ENCODE measurements at places on chromosomes 1 and 21. TPM values are rescaled to one million over a fixed set of nuclear protein-coding genes. Genes with fewer than 3 reads are reported as not detected.

- H3K4me3 ChIP-seq = no peak overlapping the region
- peaks cover 3% of the 10 kb centered on the region for H3K36me3 ChIP-seq
- H3K4me1 ChIP-seq = peaks cover 9% of the 10 kb centered on the region
- H3K27me3 ChIP-seq = peaks cover 27% of the 10 kb centered on the region
Measured at GRCh38 chr1:160085686-160086455, 4.5 kb downstream of the KCNJ9 start.

DNA sequence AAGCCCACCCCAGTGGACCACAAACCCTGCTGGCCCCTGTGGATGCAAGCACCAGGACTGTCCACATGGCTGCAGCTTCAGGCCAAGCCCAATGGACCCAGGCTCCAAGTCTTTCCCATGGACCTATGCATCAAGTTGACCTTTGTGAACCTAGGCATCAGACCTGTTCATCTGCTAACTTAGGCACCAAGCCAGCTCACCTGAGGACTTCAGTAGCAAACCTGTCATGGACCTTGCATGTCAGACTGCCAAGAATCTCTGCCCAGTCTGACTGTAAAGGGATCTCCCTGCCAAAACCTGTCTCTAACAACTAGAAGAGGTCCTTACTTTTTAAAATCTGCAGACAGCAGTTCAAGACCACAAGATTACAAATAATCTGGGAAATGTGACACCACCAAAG, 37.8 kb downstream of the FMO3 start:
- H3K36me3 ChIP-seq = no peaks in the 10 kb centered on the region
- H3K4me3 ChIP-seq = no peak overlapping the region
- H3K27ac ChIP-seq = no peak overlapping the region
- DNase-seq = no peak

GRCh38 chr1:31111290-31111951, 45.9 kb upstream of the PUM1 start:
- DNase-seq = no peak
- peaks cover 15% of the 10 kb centered on the region for H3K27me3 ChIP-seq
- no peaks in the 10 kb centered on the region for H3K4me1 ChIP-seq

DNA sequence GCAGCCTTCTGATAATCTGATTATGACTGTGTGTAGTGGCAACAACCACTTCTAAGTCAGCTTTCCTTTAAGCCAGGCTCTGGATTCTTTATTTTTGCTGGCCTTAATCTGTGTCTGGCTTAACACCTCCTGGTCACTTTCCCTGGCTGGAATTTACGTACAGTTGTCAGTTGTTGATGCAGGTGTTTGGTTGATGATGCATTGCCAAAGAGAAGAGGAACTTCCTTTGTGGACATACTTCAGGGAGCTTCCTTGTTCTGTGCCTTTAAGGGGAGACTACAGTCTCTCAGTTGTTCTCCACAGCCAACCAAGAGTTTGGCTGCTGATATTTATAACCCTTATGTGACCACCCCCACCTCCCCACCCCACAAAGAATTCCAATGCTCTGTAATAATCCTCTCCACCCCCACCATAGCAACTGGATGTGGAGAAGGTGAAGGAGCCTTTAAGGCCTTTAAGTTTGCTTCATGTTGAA, 96.0 kb upstream of the BMP8A start:
- peaks cover 80% of the 10 kb centered on the region for H3K4me1 ChIP-seq
- H3K36me3 ChIP-seq = peaks cover 53% of the 10 kb centered on the region
- no peak overlapping the region for H3K4me3 ChIP-seq
- no peaks in the 10 kb centered on the region for H3K27me3 ChIP-seq
- H3K27ac ChIP-seq = no peak overlapping the region
- no peak for DNase-seq

GRCh38 chr1:177884479-177885021, 85.3 kb downstream of the SEC16B start:
- H3K4me3 ChIP-seq = no peak overlapping the region
- H3K36me3 ChIP-seq = no peaks in the 10 kb centered on the region
- H3K27ac ChIP-seq = no peak overlapping the region
- no peak for DNase-seq
- no peaks in the 10 kb centered on the region for H3K27me3 ChIP-seq

GRCh38 chr1:28229996-28230395, 2.8 kb downstream of the DNAJC8 start:
- no peak overlapping the region for H3K27ac ChIP-seq
- H3K36me3 ChIP-seq = peaks cover 28% of the 10 kb centered on the region
- H3K27me3 ChIP-seq = no peaks in the 10 kb centered on the region
- no peak for DNase-seq
- no peak overlapping the region for H3K4me3 ChIP-seq
- peaks cover 26% of the 10 kb centered on the region for H3K4me1 ChIP-seq

DNA sequence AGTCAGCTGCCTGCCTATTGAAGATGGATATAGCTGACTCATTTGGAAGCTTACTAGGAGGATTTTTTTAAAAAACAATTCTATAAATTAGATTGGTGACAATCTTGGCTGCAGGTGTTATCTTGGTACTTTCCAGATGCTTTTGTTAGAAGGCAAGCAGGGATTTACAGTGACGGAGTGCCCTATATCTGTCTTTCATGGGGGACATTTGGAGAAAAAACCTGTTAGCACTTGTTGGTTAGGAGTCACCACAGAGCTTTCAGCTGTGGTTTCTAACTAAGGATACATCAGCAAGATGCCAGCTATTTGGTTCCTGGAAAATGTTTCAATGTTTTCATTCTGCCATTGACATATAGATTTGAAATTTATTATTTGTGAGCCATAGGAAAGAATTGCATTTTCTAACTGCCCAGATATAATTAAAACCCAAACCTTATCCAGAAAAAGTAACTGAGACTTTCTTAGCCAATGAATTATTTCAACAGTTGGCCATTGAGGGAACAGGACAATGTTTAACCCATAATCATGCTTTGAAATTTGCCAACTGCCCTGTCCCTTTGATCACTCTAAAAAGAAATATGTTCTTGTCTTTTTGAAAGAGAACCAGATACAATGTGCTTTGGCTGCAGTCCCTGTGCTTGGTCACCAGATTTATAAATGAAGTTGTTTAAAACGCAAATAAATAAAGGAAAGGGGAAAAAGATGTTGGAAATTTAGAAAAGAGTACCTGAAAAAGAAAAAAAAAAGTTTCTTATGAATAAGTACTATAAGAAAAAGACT, 761.0 kb upstream of the CXADR start:
- H3K27me3 ChIP-seq = no peaks in the 10 kb centered on the region
- no peak overlapping the region for H3K4me3 ChIP-seq
- DNase-seq = no peak
- no peaks in the 10 kb centered on the region for H3K36me3 ChIP-seq
- no peaks in the 10 kb centered on the region for H3K4me1 ChIP-seq
- no peak overlapping the region for H3K27ac ChIP-seq

- H3K36me3 ChIP-seq = peaks cover 4% of the 10 kb centered on the region
- H3K4me3 ChIP-seq = no peak overlapping the region
- H3K27me3 ChIP-seq = peaks cover 3% of the 10 kb centered on the region
- DNase-seq = no peak
- peaks cover 45% of the 10 kb centered on the region for H3K4me1 ChIP-seq
- no peak overlapping the region for H3K27ac ChIP-seq
Measured at GRCh38 chr1:181084606-181084969, 3.9 kb upstream of the IER5 start.

GRCh38 chr1:6870086-6870485, 84.8 kb downstream of the CAMTA1 start:
- no peaks in the 10 kb centered on the region for H3K27me3 ChIP-seq
- H3K36me3 ChIP-seq = peaks cover 6% of the 10 kb centered on the region
- H3K27ac ChIP-seq = no peak overlapping the region
- no peak for DNase-seq
- H3K4me3 ChIP-seq = no peak overlapping the region

- H3K4me3 ChIP-seq = no peak overlapping the region
- H3K4me1 ChIP-seq = peaks cover 4% of the 10 kb centered on the region
Measured at GRCh38 chr1:181425566-181425965, 57.8 kb upstream of the CACNA1E start.

DNA sequence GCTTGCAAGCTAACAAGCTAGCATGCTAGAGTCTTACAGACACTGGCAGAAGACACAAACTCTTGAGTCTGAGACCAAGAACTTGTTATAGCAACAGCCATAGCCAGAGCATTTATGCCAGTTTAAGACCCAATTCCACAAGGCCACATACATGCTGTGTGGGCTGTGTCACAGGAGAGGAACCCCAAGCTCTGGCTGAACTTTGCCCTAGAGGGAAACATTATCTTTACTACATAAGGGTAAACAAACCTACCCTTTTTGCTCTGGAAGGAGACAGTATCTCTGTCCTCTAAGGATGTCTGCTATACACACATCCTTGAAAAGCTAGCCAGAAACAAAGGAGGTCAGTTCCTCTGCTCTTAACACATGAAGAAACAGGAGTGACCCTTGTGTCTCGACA, 70.3 kb downstream of the HSF2BP start:
- no peaks in the 10 kb centered on the region for H3K36me3 ChIP-seq
- H3K27ac ChIP-seq = no peak overlapping the region
- peaks cover 22% of the 10 kb centered on the region for H3K27me3 ChIP-seq
- no peak overlapping the region for H3K4me3 ChIP-seq

- no peaks in the 10 kb centered on the region for H3K36me3 ChIP-seq
- H3K27me3 ChIP-seq = no peaks in the 10 kb centered on the region
- no peak overlapping the region for H3K27ac ChIP-seq
- DNase-seq = no peak
- peaks cover 4% of the 10 kb centered on the region for H3K4me1 ChIP-seq
Measured at GRCh38 chr1:29282135-29282923, 46.0 kb downstream of the PTPRU start.

DNA sequence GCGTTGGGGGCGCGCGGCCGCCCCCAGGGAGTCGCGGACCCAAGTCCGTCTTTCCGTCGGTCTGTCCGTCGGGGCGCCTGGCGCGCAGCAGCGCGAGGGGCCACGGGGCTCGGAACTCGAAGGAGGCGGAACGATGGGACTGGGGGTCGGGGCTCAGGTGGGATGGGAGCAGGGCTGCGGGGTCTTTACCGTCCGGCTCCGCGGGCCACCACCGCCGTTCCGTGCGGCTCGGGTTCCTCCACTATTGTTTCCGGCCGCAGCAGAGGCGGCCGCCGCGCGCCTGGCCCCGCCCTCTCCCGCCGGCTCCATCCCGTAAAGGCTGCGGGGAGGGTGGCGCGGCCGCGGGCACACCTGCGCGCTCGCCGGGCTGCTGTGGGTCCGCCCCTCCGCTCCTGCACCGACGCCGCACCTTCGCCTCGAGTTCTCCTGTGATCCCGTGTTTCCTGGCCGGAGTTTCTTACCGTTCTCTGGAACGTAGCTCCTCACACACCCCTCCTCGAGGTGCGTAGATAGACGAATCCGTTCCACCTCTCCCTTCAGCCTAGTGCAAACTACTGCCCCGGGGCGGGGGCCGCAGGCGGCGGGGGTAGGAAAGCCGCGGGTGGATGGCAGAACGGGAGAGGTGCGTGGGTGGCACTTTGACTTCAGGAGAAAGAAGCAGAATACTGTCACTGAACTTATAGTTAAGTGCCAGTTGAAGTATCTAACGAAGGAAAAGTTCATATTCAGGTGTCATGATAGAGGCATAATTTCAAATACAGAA, at the start of gene C21orf91:
Gene C21orf91, minus strand, starts transcription at position 243 of the 763 bp plus-strand sequence. CDS start 1,038 bp downstream, outside the sequence.
- H3K4me3 ChIP-seq = peak within 1 kb of the TSS; percentile 88
- DNase-seq = peak; percentile 92
- H3K36me3 ChIP-seq = peaks cover 38% of the 10 kb centered on the region
- H3K4me1 ChIP-seq = peaks cover 44% of the 10 kb centered on the region
- H3K27me3 ChIP-seq = no peaks in the 10 kb centered on the region

- H3K4me3 ChIP-seq = no peak overlapping the region
- no peaks in the 10 kb centered on the region for H3K36me3 ChIP-seq
- no peak overlapping the region for H3K27ac ChIP-seq
- peaks cover 11% of the 10 kb centered on the region for H3K27me3 ChIP-seq
- peaks cover 7% of the 10 kb centered on the region for H3K4me1 ChIP-seq
Measured at GRCh38 chr1:181324797-181325616, 158.3 kb upstream of the CACNA1E start.

DNA sequence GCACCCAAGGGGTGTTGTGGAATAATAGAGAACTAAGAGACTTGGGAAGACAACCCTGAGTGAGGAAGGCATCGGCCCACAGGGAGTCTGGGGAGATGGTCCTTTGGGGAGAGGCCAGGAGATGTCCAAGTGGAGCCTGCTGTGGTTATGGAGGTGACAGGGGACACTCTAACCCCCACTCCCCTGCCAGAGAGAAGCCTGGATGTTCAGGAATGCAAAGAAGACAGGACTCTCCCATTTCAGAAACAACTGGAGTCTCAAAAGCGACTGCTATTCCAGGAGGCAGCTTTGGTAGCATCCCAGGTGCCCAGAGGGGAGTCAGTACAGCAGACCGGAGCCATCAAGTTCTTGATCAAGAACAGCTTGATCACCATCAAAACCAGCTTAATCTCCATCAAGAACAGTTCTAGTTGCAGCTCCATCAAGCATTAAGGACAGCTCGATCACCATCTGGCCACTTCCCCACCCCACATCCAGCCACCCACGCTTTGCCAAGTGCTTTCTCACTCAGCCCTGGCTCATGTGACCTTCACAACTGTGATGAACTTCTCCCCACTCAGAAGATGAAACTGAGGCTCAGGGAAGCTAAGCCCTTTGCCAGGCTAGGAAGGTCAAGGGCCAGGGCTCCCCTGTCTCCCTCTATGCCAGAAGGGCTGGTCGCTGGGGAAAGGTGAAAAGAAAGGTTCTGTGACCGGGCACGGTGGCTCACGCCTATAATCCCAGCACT, 743 bp downstream of the CD52 start:
- no peaks in the 10 kb centered on the region for H3K27me3 ChIP-seq
- peaks cover 55% of the 10 kb centered on the region for H3K36me3 ChIP-seq
- H3K4me1 ChIP-seq = peaks cover 76% of the 10 kb centered on the region
- H3K27ac ChIP-seq = peak overlapping the region; percentile 76
- H3K4me3 ChIP-seq = peak overlapping the region; percentile 84

DNA sequence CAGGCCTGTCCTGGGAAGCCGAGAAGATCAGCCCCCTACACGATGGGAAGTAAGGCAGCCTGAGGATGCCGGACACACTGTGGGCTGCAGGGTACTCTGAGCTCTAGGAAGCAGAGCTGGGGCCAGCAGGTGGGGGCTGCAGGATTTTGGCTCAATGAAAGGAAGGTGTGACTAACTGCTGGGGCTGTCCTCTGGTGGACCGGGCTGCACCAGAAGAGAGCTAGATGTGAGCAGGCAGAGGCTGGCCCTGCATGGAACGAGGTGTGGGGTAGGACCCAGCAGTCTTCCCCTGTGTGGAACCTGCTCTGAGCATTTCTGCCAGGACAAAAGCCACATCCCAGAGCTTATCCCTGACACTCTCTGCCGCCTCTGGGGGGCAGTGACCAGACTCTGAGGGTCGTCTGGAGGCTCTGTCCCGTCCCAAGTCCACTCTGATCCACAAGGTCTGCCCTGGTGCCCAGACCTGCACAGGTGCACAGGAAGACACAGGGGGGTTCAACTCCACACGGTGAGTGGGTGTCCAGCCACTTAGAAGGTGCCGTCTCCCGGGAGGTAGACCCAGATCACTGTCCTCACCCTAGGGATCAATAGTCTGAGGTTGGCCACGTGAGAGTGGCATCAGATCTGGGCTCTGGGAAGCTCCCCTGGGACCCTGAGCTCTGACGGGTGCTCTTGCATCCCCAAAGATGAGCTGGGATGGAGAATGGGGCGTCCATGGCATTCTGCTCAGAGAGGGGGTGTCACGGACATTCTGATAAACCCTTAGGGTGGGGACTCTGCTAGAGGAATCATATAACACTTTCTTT, 187.6 kb upstream of the VAMP3 start:
- no peak overlapping the region for H3K4me3 ChIP-seq
- H3K27ac ChIP-seq = no peak overlapping the region
- no peak for DNase-seq
- H3K4me1 ChIP-seq = no peaks in the 10 kb centered on the region

- H3K4me3 ChIP-seq = no peak overlapping the region
- H3K36me3 ChIP-seq = peaks cover 3% of the 10 kb centered on the region
- no peak for DNase-seq
- peaks cover 53% of the 10 kb centered on the region for H3K27me3 ChIP-seq
Measured at GRCh38 chr1:40887012-40887378, 24.8 kb upstream of the CITED4 start.

The LINGO4 gene
- total RNA-seq = 1.2 TPM

The SYDE2 gene
- total RNA-seq = 0.81 TPM

The CRYAA gene
- total RNA-seq = not detected

The KRTAP7-1 gene
- not detected for total RNA-seq

The PGLYRP4 gene
- not detected for total RNA-seq

The ZNF695 gene
- total RNA-seq = 0.63 TPM
